NCI-H1105 treated with DMSO at 0.1 percent for 48 hours (cell line): ENCODE measurements at places on chromosomes 16 and 17.
A peak's percentile ranks its signal among the peaks of the same experiment; 100 is the strongest.

DNA sequence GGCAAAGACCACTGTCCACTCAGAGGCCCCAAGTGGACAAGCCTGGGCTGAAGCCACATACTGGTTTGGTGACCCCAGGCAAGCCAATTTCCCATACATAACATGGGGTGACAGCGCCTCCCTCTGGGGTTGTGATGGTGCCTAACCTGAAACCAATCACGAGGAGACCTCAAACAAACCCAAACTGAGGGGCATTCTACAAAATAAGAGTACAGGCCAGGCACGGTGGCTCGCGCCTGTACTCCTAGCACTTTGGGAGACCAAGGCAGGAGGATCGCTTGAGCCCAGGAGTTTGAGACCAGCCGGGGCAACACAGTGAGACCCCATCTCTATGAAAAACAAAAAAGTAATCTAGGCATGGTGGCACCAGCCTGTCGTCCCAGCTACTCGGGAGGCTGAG, 3.6 kb downstream of the P2RX5 start:
- DNase-seq = no peak

- DNase-seq = no peak
Observed at GRCh38 chr17:7063518-7064094, 16.4 kb downstream of the CLEC10A start.

DNA sequence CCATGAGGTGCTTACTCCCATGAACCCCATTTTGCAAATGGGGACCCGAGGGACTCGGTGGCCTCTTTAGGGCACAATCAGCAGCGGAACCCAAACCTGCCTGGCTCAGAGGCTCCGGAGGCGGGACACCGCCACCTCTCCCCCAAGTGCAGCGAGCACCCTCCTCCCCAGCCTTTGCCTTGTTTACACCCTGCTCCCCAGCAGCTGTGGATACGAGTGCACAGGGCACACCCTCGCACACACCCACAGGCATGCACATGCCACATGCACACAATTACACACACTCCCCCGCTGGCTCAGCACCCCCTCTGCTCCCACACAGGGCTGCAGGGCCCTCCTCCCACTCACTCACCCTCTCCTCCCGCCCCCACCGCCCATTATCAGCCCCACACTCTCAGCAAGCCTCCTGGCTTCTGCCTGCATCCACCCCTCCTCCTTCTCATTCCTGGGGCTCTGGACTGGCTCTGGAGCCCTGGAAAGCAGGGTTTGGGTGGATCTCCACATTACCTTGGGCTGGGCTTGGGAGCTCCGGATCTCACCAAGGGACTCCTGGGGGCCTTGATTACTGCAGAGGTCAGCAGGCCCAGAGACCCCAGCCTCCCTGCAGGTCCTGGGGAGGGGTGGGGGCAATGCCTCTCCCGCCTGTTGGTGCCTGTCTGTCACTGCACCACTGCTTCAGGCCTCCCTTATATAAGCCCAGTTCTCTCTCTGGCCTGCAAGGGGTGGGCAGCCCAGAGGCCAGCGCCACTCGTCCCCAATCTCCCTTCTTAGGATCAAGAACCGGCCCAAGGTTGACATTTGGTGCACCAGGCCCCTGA, 6.4 kb downstream of the PDK2 start:
- DNase-seq = no peak

GRCh38 chr16:22232277-22233036, 26.4 kb downstream of the EEF2K start:
- DNase-seq = peak; percentile 81

- no peak for DNase-seq
Observed at GRCh38 chr17:40251576-40251975, 32.5 kb downstream of the WIPF2 start.

DNA sequence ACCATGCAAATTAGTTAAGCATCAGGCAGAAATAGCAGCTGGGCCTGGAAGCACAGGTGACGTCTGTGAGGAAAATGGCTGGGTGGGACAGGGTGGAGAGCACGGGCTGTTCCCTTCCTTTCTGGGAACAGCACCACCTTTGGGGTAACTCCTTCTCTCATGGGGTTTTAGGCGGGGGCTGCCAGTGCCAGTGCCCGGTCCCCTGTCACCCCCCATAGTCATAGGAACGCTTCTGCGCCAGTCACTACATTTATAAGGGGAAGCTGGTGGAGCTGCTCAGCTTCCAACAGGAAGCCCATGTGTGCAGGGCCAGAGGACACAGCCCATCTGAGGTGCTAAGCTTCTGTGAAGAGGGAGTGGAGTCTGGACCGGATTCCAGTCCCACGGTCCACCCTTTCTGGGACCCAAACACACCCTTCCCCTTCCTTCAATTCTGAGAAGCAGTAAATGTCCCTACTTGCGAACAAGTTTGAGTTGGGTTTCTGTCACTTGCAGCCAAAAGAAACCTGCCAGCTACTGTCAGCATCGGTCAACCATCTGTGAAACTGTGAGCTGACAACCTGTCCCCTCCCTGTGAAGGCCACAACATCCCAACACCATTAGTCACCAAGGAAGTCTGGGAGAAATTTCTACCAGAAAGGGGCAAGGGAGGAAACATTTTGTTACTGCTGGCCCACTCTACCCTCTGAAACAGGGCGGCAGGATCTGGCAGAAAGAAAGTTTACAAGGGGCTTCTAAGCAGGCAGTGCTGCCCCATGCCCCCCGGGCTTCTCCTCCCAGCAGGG, 86.0 kb upstream of the AMZ2 start:
- no peak for DNase-seq

DNA sequence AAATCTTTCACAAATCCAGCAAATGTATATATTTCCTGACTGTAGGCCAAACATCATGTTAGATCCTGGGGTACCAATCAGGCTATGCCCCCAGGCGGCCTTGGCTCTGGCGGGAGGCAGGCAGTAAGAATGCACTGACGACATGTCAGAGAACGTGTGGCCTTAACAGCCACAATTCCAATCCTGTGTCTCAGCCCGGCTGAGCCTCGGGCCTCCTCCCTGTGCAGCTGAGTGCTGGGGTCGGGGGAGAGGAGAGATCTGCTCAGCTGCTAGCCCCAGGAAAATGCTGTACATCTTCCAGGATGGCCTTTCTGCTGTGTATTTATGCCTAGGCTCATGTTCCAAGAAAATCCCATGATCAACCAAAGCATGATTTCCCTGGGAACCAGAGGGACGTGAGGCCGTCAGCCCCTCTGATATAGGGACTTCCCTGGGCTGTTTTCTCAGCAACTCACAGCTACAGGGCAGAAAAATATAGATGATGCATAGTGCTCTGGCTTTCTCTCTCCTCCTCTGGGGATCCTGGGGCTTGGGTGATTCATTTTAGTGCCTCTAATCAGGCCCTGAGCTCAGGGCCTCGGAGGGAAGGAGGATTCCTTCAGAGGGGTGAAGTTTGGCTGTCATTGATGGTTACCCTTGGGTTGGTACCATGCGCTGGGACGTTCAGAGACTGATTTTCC, 604.0 kb downstream of the HS3ST4 start:
- no peak for DNase-seq

DNA sequence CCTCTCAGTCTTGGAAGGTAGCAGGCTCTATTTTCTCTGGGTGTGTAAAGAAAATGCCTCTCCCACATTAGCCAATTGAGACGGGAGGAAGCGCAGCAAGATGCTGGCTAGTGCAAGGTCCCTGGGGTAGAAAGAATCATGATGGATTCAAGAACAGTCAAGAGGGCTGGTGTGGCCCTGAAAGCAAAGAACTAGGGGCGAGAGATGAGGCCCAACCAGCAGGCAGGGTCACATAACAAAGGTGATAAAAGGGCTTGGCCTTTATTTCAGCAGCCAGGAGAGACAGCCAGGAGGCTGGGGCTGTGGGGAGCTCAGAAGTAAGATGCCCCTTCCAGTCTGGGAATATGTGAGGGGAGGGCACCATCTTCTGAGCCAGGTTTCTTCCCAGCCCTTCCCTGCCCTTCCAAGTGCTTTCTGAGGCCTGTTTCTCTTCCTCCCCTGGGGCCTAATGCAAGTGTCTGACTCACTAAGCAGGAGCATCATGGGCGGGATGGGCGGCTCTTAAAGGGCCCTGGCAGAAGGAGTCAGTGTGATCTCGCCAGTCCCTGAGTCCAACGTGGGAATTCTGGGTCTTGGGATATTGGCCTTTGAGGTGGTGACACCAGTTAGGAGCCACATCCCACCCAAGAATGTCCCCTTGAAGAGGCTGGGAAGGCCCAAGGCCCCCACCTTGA, 3.9 kb upstream of the NLRC5 start:
- no peak for DNase-seq

DNA sequence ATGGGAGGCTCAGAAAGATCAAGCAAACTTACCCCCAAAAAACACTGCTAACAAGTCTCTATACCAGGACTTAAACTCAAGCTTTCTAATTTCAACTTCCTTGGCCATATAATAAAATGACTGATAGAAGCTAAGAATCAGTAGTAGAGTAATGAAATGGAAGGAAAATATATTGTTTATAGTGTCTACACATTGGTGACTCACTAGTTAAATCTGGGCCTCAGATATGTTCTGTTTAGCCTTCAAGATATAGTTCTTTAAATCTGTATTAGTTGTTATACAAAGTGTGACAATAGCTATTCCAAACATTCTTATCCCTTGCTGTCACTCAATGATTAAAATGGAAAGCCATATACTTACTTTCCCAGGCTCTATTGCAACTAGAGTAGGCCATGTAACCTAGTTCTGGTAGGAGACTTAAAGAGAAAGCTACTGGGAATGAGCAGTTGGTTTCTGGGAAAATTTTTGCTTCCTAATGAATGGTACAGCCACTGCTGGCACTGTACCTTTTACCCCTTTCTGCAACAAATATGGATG, 18.3 kb downstream of the SSH2 start:
- no peak for DNase-seq

- DNase-seq = no peak
Observed at GRCh38 chr16:88141580-88141979, 190.3 kb downstream of the BANP start.

GRCh38 chr16:49727611-49728010, 128.3 kb downstream of the ZNF423 start:
- DNase-seq = no peak

GRCh38 chr16:72590151-72590937, 418.4 kb upstream of the PMFBP1 start:
- peak; percentile 1 for DNase-seq

- no peak for DNase-seq
Observed at GRCh38 chr17:13940858-13941665, 128.2 kb upstream of the COX10 start.

- peak; percentile 5 for DNase-seq
Observed at GRCh38 chr16:62256406-62256805, 220.2 kb upstream of the CDH8 start.

- DNase-seq = peak; percentile 0
Observed at GRCh38 chr17:38879878-38880665, 10.2 kb downstream of the LASP1 start.

DNA sequence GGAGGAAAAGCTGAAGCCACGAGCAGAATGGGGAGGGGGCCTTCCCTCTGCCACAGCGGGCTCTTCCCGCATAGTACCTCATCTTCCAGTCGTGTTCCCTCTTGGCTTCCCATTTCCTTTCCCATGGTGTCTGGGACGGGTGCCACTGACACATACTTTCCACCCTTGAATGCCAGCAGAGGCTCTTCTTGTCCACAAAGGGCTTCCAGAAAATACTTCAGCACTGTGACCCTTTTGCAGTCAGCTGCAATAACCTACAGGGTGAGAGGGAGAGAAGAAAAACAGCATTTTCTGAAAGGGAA, 30.7 kb downstream of the HIC1 start:
- no peak for DNase-seq

GRCh38 chr17:77124192-77124889, 16.4 kb upstream of the SEC14L1 start:
- DNase-seq = no peak

DNA sequence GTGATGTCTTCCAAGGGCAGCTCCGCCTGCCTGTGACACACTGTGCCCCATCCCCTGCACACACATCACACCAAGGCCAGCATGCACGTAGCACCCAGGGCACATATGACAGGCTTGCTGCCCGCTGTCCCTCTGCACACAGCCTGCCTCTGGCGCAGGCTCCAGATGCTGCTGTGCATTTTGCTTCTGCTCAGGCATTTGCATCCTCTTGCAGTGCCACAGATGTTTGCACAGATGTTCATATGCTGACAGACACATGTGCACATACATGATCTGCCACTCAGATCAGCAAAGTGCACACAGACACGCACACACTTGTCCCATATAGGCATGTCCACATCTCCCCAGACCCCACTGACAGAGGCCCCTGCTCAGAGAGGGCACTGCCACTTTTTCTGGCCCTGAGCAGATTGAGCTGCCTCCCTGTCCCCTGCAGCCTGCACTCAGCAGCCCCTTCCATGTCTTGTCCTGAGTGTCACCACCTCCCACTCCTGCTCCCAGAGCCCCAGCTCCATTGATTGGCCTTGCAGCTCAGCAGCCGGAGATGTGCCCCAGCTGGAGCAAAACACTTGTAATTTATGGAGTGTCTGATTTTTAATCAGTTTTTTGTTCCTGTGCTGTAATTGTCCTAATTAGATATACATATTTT, 115.1 kb upstream of the RPL38 start:
- no peak for DNase-seq

DNA sequence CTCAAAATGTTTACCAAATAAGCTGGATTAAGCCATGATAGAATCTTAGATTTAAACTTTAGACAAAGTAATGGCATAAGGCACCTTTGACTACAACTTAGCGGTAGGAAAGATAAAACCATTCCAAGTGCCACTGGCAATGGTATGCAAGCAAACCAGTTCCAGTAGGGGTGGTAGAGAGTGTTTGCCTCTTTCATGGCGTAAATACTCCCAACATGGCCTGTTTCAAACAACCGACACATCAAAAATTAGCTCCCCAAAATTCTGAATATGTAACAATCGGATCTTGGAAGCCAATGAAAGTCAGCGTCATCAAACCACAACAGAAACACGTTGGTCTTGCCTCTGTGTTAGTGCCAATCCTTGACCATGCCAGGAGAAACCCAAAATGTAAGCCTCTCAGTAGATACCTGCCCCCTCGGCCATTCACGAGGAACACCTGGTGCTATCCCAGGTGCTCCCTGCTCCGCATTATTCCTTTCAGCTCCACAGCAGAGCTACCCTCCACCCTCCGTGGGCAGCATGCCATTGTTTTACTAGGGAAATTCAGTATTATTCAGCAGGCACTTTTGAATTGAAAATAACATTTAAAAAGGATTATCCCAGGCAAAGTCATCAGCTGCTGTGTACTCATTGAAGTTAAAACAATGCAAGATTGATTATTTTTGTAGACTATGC, 307.8 kb upstream of the CDH11 start:
- no peak for DNase-seq
